Stimulated activated CD8-positive, alpha-beta memory T cell treated with anti-CD3 and anti-CD28 coated beads, Interleukin-7, amount 100 ng/mL, for 1 hour (primary cell): ENCODE measurements at places on chromosomes 16 and 17.

DNA sequence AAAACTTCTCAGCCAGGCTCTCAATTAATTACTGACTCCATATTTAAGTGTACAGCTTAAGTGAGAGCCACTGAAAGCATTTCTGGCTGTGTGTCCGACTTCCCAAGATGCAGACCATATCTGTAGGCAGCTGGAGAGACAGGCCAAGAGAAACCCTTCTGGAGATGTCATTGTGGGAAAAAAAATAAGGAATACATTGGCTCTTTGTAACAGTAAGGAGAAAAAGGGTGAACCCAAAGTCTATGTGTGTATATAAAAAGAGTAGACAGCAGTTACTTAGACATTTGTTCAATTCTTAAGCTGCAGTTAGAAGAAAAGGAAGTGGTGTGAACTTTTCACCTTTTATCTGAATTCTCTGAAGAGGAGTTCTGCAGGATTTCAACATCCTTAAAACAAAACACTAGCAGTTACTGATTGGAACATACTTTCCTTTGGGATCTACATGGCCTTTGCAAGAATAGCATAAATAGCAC lies 21.7 kb downstream of the FAM117A start:
- no peak for DNase-seq

- no peak for DNase-seq
Observed at GRCh38 chr16:85347213-85347591, 234.9 kb upstream of the CIBAR2 start.

DNA sequence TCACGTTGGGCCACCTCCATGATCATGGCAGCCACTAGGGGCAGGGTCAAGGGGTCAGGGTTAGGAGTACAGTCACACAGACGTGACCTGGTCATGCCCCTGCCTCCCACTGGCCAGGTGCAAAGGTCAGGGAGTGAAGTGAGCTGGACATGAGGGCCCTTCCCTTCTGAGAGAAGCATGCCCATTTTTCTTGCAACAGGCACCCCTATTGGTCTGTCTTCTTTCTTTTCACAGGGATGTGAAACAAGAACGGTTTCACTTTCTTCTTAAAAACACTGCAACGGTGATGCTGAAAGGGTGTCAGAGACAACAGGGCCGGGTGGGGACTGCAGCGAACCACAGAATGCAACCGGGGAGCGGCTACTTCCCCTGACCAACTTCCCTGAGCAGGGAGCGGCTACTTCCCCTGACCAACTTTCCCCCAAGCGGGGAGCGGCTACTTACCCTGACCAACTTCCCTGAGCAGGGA lies 52.1 kb upstream of the DOC2B start:
- no peak for DNase-seq

- DNase-seq, result no peak
Observed at GRCh38 chr16:58732545-58733247, 1.4 kb downstream of the GOT2 start.

DNA sequence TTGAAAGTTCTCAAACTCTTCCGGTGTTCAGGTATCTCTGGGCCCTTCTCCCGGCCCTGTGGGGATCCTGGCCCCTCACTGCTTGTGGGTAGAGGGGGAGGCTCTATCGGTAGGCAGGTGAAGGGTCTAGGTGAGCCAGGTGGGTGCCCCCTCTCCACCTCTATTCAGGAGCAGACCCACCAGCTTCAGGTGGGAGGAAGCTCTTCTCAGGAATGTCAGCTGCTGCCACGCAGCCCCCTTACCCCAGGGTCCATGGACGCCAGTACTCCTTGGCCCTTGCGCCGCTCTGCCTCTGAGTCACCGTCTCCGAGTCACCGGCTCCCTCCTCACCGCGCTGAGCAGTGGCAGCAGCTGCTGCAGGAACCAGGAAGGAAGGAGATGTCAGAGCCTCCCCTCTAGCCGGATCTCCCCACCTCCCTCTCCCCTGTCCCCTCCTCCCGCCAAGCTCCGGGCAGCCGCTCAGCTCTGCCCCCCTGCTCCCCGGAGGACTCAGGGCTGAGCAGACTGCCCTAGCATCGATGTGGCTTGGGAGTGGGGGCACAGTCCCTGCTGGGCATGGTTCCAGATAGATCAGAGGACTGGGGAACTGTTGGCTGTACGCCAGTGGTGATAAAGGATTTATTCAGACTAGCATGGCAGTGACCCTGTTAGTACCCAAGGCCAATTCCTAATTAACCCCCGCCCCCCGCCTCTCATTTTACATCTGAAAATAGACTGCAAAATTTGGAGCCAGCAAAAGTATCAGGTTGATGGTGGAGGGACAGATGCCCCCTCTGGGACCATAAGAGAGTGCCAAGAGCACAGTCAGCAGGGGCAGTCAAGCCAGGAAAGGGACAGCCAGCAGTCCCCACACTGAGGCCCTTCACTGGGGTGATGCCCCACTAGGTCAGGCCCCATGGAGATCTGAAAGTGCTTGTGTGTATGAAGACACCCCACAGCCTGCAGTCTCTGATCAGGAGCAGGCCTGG lies at the start of gene OSBPL7:
OSBPL7 (minus strand) TSS at position 371 of the 968 bp plus-strand sequence. CDS start 1,516 bp downstream, outside the sequence.
- peak; percentile 61 for DNase-seq

- DNase-seq, result no peak
Observed at GRCh38 chr17:14672830-14673229, 371.9 kb downstream of the HS3ST3B1 start.

GRCh38 chr17:81125573-81126081 lies 39.7 kb upstream of the PVALEF start:
- no peak for DNase-seq

DNA sequence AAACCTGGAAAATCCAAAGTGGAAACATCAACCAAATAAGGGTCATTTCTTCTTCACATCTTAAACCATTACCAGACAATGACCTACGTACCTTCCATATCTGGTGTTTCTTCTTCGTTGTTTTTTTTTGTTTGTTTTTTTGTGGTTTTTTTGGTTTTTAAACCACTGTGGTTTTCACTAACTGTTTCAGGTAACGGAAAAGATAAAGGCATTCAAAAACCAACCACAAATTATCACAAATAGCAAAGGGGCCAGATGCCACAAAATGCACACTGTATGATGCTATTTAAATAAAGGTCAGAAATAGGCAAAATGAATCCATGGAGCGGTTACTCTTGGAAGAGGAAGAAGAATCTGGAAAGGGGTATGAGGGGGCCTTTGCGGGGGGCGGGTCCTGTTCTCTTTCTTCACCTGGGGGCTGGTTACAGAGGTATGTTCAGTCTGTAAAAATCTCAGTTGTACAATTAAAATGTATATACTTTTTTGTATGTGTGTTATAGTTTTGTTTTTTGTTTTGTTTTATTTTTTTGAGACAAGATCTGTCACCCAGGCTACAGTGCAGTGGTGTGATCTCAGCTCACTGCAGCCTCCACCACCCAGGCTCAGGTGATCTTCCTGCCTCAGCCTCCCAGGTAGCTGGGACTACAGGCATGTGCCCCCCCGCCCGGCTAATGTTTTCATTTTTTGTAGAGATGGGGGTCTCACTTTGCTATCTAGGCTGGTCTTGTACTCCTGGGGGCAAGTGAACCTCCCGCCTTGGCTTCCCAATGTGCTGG lies 29.6 kb downstream of the LITAF start:
- DNase-seq, result no peak

DNA sequence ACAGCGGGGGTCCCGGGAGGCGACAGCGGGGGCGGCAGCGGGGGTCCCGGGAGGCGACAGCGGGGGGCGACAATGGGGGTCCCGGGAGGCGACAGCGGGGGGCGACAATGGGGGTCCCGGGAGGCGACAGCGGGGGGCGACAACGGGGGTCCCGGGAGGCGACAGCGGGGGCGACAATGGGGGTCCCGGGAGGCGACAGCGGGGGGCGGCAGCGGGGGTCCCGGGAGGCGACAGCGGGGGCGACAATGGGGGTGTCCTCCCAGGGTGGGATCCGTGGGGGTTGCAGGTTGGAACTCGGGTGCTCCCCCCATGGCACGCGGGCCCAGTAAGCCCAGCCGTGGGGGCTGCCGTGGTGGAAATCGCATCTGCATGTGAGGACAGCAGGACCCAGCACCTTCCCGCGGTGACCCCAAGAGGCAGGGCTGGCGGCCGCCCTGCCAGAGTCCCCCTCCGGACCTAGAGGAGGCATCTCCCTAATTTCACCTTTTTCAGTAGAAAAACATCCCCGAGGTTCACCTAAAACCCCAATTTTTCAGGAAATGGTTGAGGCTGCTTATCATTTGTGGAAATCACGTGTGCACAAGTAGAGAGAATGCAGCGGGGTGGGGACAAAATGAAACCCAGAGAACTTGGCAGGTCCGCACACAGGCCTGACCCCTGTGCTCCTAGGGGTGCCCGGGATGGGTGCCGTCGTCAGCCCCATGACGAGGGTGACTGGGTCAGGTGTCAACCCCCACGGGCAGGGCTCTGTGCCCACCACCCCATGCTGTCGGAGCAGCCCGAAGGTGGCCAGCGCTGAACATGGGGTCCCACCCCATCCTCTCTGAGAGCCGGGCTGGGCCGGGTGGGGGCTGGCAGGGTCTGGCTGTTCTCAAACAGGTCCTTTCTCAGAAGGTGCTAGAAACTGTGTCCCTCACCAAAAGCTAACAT lies 10.5 kb upstream of the METRNL start:
- no peak for DNase-seq

DNA sequence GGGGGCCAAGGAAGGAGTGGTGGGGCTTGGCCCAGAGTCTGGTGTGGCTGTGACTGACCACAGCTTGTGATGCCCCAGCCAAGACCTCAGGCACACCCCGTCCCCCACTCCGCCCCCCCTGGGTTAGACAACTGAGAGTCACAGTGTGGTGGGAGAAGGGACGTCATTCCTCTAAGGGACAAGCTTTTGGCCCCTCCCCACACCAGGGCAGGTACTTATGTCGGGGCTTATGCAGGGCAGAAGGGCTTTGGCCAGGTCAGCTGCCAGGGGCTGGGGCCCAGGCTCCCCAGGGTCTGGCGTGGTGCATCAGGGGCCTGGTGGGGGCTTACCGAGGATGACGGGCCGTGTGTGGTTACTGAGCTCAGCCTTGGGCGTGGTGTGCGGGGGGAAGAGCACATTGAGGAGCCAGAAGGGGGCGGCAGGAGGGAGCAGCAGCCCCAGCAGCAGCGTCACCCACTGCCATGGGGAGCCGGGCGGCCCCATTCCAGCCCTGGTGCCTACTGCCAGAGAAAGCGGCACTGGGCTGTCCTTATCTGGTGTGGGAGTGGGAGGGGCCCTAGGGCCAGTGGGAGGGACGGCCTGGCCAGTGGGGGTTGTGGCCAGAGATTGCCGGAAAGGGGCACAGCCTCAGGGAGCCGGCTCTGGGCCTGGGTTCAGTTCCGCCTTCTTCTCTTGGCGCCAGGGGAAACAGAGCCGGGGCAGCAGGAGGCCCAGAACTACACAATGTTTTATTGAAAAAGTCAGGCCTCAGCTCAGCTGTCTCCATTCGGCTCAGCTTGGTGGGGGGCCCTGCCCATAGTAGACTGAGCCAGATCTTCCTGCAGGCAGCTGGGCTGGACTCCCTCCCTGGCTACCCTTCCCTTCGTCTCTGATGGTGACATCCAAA lies at the start of gene LCAT:
LCAT (minus strand) TSS at position 502 of the 886 bp plus-strand sequence; CDS start at position 483, 19 bp downstream.
- no peak for DNase-seq

GRCh38 chr16:89383095-89384003 lies 107.0 kb downstream of the ANKRD11 start:
- no peak for DNase-seq

GRCh38 chr17:43888548-43888947 lies 18.8 kb downstream of the MPP2 start:
- no peak for DNase-seq

DNA sequence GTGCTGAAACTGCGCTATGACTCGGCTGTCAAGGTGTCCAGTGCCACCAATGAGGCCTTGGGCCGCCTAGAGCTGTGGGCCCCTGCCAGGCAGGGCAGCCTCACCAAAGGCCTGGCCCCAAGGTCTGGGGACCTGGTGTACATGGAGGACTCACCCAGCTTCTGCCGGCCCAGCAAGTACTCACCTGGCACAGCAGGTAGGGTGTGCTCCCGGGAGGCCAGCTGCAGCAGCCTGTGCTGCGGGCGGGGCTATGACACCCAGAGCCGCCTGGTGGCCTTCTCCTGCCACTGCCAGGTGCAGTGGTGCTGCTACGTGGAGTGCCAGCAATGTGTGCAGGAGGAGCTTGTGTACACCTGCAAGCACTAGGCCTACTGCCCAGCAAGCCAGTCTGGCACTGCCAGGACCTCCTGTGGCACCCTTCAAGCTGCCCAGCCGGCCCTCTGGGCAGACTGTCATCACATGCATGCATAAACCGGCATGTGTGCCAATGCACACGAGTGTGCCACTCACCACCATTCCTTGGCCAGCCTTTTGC lies 25.0 kb downstream of the WNT9B start:
- no peak for DNase-seq

DNA sequence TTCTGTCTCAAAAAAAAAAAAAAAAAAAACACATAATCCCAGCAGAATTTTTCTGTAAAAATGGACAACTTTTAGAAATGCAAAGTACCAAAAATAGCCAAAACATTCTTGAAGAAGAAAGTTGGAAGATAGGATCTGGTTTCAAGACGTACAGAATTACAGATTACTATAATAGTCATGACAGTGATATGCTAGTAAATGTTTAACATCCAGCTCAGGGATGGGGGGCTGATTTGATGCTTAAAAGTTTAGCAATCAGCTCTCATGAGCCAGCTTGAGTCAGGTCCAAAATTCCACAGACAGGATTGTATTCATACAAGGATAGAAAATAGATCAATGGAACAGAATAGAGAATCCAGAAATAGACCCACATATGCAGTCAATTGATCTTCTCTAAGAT lies 100.5 kb downstream of the CYB561 start:
- DNase-seq, result no peak

DNA sequence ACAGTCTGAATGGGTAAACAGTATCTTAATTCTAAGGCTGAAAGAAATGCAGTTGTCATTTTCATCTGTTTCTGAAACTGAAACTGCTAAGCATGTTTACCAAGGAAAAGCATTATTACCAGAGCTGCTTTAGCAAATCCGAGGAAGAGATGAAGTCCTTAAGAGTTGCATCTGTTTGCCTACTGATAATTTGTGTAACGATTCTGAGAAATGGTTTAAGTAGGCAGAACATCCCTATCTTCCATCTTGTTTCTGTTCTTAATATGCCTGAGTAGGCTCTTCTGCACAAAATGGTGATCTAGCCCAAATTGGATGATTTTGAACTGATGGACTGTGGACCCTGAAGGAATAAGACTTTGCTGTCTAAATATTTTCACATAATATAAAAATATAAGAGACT lies 34.9 kb downstream of the NUP93 start:
- no peak for DNase-seq

DNA sequence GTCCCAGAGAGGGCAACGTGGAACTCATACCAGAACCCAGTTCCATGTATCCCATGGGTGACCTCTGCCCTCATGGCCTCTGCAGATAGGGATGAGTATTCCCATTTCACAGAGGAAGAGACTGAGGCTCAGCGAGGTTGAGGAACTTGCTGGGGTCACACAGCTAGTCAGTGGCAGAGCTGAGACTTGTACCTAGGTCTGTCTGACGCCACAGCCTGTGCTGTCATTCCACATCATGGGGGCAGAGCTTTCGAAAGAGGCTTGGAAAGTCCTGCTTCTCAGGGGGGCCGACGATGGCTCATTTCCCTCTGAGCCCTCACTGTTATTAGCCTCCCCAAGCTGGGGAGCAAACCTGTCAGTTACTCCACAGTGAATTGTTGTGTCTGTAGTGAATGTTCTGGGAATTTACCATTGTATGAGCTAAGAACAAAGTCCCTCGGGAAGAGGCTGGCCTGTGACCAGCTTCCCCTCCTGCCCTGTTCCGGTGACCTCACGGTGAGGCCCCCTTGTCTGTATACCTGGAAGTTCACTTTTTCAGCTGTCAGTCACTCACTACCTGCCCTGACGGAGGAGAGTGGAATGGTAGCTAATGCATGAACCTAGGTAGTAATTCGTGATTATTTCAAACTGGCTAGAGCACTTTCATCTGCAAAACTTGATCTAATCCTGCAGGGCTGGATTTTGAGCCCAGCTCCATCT lies 8.9 kb downstream of the METTL22 start:
- no peak for DNase-seq
